ENCODE measurements at places on chromosomes 5 and 9.
A peak's percentile ranks its signal among the peaks of the same experiment; 100 is the strongest.

GRCh38 chr5:153752890-153753289, 262.4 kb downstream of the GRIA1 start:
- DNase-seq, result no peak

- no peak for DNase-seq
These were observed 616.1 kb downstream of the DTWD2 start for GRCh38 chr5:118371973-118372831.

DNA sequence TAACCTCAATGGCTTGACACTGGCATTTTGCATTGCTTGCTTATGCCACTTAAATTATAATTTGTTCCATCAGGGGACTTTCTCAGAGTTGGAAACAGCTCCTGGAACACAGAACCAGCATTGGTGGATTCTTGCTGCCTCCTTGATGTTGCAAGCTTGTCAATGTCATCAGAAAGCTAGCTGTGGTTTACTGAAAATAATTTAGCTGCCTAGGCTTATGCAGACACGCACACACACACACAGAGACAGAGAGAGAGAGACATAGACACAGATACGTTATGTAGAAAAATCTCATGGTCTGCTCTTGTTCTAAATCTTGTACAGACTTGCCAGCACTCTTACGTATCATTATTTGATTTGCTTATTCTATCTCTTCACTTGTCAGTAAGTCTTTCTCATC, 78.0 kb downstream of the HMHB1 start:
- no peak for DNase-seq

DNA sequence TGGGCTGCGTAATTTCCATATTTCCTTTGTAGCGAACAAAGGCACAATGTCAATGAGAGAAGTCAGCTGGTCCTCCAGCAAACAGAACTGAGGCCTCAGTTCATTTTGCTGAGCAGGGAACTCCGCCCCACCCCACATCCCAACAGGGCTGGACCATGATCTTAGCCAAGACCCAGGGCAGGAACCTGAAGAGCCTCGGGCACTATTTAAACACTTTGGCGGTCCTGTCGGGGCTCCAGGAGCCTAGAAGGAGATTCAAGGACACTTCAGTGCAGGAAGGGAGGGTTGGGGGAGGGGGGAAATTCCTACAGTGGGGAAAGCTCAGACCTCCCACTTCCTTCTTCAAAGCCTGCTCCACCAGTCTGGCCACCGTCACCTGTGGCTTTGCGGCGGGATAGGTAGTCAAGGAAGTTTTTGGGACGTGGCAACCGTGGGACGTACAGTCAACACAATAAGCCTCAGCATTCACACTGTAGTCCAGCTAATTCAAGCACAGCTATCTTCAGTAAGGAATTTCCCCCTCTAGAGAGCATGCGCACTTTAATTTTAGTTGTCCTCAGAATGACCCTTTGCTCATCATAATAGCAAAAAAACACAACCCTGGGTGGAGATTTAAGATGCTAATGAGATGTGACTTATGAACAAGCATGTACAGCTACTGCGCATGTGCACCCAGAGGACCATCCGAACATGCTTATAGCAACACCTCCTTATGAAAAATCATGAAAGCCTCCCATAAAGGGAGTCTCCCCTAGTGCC, 30.9 kb downstream of the S1PR3 start:
- DNase-seq, result no peak

DNA sequence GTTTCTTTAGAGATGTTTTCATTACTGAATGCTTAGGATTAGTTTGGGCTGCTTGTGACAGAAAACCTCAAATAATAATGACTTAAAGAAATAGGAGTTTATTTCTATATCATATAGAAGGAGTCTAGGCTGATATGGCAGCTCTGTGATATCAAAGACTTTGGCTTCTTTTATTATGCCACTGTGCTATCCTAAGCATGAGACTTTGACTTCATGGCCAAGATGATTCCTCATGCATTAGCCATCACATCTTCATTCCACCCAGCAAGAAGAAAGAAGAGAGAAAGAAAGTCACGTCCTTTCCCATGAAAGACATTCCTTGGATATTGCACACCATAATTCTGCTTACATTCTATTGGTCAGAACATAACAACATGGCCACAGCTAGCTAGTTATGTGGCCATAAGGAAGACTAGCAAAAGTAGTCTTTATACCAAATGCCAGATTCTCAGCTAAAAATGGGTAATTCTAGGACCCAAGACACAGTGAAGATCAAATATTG, 76.2 kb downstream of the DAPK1 start:
- DNase-seq, result no peak

GRCh38 chr5:4065472-4066320, 470.1 kb downstream of the IRX1 start:
- peak; percentile 36 for DNase-seq

DNA sequence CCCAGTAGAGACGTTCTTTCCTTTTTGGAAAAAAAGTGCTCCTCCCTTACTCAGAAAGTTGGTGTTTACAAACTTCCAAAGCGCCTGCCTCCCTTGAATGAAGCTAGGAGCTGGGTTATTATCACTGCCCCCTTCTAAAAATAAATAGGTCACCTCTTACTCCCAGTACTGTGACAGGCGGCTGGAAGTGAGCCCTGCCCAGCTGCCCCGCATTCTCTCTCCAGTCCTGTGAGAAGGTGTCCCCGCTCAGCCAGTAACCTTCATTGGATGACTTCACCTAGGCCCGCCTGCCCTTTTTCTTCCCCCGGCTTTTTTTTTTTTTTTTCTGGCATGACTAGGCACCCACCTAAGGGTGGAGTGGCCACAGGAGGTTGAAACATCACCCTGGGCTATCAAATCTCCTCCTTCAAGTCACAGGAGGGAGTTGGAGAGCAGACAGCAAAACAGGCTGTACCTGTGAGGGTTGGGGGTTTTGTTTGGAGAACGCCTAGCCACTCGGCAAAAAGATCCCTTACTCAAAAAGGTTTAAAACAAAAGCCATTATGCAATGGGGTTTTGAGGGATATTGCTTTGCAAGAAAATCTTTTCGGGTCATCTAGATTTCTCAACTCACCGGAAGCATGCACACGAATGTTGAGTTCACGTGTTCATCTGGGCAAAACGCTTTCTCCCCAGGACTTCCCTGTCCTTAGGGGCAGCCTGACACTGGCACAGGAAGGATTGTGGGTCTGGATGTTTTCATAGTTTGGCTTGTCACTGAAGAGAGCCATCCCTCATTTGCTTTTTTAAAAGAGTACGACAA, 43.3 kb upstream of the ZNF622 start:
- no peak for DNase-seq

GRCh38 chr9:77402286-77402685, 225.0 kb downstream of the VPS13A start:
- DNase-seq, result no peak

DNA sequence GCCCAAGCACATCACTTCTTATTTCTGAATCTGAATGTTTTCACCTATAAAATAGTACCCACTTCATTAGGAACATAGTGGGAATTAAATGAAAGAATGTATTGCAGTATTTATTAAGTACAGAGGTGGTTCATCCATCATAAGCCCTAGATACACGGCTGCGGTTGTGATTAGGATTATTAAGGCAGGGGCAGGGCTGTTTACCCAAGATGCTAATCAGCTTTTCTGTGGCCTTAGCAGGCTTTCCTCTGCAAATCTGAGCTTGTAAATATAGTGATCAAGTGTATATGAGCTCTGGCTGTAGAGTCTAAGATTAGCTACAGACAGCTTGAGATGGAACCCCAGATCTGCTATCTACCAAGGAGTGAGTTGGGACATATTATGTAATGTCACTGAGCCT, 124.1 kb upstream of the ADRA1B start:
- DNase-seq, result no peak

DNA sequence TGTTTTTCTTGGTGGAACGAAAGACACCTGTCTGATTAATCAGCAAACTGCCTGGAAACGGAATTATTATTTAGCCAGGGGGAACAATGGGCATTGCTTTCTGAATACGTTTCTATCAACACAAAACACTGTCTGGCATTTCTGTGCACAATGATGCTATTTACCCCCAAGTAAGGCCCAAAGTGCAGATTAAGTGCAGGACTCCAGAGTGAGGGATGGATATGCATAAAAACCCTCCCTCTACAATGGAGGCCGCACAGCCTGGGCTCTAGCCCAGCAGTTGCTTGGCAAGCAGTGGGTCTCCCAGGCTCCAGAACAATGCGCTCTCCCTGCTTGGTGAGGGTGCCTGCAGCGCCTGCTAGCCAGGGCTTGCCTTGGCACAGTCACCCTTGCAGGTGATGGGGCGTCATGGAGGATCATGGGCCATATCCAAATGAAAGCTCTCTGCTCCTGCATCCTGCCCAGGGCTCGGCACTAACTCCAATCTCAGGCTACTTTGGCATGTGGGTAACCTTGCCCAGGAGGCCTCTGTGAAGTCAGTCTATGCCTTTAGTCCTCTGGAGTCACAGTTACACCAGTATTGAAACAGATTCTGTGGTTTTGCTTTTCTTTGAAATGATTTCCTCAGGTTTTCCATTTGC, 11.5 kb upstream of the SPATA24 start:
- DNase-seq, result no peak

DNA sequence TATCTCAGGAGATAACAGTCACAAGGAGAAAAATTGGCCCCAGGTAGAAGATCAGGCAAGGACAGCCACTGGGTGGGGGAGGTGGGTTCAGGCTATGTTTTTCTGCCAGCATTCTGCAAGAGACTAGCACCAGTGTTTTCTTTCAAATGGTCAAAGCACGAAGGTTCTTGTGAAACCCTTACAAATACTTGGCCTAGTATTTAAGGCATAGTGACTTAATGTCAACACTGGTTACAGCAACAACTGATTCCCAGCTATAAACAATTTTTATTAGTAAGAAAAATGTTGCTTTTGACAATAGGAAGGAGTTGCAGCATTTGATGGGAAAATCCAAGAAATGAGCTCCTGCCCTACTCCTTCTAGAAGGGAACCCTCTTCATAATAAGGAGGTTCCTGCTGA, 349.6 kb downstream of the SLIT3 start:
- no peak for DNase-seq

- DNase-seq, result peak; percentile 9
These were observed 36.7 kb downstream of the MTREX start for GRCh38 chr5:55344392-55344992.

- DNase-seq, result no peak
These were observed 88.9 kb upstream of the TYRP1 start for GRCh38 chr9:12604164-12604821.

- no peak for DNase-seq
These were observed 138.6 kb upstream of the TSLP start for GRCh38 chr5:110932755-110933488.

- no peak for DNase-seq
These were observed 478.1 kb upstream of the SMC2 start for GRCh38 chr9:103615994-103616393.

GRCh38 chr9:128215491-128216409, 12.6 kb downstream of the DNM1 start:
- DNase-seq, result no peak

GRCh38 chr5:56898213-56898612, 11.2 kb upstream of the SETD9 start:
- no peak for DNase-seq

DNA sequence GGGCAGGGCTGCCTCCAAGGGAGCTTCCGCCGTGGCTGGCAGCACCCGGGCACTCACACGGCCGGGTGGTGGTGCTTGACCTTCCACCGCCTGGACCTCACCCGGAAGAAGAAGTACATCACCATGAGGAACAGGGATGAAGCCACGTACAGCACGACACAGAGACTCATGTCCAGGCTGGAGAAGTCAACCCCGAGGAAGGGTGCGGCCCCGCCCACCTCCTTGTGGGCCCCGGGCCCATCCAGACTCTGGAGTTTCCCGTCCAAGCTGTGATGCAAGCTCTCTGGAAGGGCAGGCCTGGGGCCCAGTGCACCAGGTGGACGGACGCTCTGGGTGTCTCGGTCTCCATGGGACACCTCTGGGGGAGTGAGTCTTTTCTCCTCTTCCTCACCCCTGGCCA, 3.7 kb upstream of the LHX3 start:
- DNase-seq, result no peak

DNA sequence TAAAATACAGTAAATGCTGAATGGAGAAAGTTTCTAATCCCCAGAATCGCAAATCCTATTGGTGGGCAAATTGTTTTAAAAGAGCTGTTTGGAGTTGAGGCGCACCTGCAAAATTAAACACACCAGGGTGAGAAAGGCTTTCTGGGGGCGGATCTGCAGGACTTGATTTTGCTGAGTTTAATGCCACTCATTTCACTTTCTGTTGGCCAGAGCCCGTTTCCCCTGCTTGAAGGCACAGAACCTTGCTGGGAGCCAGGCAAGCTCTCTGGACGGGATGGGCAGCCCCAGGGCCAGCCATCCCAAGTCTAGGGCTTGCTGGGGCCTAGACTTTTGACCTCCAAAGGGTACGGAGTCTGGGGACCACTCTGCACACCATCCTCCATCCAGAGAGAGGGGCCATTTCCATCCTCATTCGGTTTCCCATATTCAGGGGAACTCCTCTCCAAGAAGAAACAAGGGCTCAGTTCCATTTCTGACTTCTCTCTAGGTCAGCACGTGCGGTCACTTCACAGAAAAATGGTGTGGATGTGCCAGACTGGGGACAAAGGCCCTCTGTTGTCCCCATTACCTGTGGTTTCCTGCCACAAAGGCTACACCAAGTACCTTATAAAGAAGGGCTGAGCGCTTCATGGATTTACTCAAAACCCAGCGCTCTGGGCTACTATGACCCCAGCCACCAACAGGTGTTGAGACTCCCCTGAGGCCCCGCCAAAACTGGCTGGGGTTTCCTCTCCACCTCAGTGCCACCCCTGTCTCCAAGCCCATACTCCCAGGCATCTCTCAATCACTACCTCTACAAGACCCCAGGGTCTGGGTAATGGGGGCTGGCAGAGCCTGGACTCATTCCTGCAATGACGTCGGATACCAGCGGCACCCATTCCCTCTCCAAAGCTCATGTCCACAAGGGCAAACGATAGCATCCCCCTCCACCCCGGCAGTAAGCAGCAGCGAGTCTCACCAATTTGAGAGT, 170.0 kb downstream of the AUH start:
- no peak for DNase-seq

DNA sequence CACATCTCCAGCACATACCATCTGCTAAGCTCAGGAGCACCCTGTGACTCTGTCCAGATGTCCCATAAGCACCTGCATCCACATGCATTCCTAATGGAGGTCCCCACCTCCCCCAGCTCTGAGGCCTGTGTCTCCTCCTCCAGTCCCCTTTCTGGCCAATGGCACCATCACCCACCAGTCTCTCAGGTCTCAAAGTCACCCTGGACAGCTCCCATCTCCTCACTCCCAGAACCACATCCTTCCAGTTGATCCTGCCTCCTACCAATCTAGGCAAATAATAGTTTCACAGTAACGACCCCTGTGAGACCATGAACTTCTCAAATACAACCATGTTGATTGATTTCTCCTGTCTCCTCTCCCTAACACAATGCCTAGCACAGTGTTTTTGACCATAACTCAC, 40.1 kb downstream of the GGTA1 start:
- DNase-seq, result no peak

GRCh38 chr5:20229303-20230005, 241.5 kb upstream of the CDH18 start:
- DNase-seq, result no peak

GRCh38 chr5:65846101-65846500, 80.3 kb upstream of the ERBIN start:
- DNase-seq, result no peak

DNA sequence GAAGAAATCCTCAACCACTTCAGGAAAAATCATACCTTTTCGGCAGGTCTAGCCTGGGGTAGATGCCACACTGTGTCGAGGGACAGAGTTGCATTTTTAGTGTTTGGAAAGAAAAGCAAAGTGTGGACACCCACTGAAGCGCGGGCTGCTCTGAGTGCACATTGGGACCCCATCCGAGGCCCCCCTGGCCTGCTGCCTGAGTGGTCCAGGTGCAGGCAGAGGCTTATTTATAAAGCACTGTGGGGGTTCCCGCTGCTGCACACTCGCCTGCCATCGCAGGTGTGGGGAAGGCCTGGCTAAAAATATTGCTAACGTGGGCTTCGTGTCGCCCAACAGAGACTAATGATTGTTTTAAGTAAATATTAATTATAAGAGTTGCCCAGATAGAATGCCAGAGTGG, 119.4 kb downstream of the CRB2 start:
- DNase-seq, result no peak
